ENCODE measurements at places on chromosomes 3 and 15.

GRCh38 chr3:32089476-32089875 is 16.9 kb upstream of the GPD1L start:
- peaks cover 9% of the 10 kb centered on the region for H3K4me1 ChIP-seq
- DNase-seq: no peak
- peaks cover 8% of the 10 kb centered on the region for H3K27me3 ChIP-seq
- H3K36me3 ChIP-seq: no peaks in the 10 kb centered on the region
- H3K4me3 ChIP-seq: no peak overlapping the region

GRCh38 chr3:2937592-2937991 is 172.6 kb downstream of the IL5RA start:
- peaks cover 30% of the 10 kb centered on the region for H3K27me3 ChIP-seq
- peaks cover 2% of the 10 kb centered on the region for H3K36me3 ChIP-seq
- H3K27ac ChIP-seq: no peak overlapping the region
- no peak for DNase-seq
- no peak overlapping the region for H3K4me3 ChIP-seq
- H3K4me1 ChIP-seq: no peaks in the 10 kb centered on the region

DNA sequence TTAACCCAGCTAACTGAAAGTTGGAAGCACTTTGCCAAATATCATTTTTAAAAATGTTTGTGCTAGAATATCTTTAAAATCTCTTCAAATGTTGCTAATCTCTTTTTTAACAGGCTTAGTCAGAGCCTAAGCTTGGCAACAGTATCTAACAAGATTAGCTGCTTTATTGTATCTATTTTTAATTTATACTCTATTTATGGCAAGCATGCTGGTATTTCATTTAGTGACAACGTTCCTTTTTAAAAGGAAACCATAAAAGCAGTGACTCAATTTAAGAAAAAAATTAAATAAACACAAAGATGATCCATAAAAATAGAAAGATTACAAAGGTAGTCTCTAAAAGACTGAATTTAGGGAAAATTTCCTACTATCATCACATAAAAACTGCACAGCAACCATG is 40.5 kb downstream of the SLC12A6 start:
- peaks cover 23% of the 10 kb centered on the region for H3K4me1 ChIP-seq
- no peak for DNase-seq
- H3K27me3 ChIP-seq: no peaks in the 10 kb centered on the region
- H3K27ac ChIP-seq: peak overlapping the region; percentile 49
- H3K36me3 ChIP-seq: peaks cover 8% of the 10 kb centered on the region

- peaks cover 2% of the 10 kb centered on the region for H3K4me1 ChIP-seq
- H3K4me3 ChIP-seq: no peak overlapping the region
- H3K36me3 ChIP-seq: peaks cover 7% of the 10 kb centered on the region
- H3K27me3 ChIP-seq: peaks cover 59% of the 10 kb centered on the region
- H3K27ac ChIP-seq: no peak overlapping the region
Observed at GRCh38 chr3:147422601-147423536, 13.7 kb downstream of the ZIC1 start.

GRCh38 chr3:64730681-64731080 is 42.9 kb upstream of the ADAMTS9 start:
- DNase-seq: no peak
- H3K27ac ChIP-seq: no peak overlapping the region
- H3K27me3 ChIP-seq: no peaks in the 10 kb centered on the region
- no peak overlapping the region for H3K4me3 ChIP-seq
- no peaks in the 10 kb centered on the region for H3K4me1 ChIP-seq

DNA sequence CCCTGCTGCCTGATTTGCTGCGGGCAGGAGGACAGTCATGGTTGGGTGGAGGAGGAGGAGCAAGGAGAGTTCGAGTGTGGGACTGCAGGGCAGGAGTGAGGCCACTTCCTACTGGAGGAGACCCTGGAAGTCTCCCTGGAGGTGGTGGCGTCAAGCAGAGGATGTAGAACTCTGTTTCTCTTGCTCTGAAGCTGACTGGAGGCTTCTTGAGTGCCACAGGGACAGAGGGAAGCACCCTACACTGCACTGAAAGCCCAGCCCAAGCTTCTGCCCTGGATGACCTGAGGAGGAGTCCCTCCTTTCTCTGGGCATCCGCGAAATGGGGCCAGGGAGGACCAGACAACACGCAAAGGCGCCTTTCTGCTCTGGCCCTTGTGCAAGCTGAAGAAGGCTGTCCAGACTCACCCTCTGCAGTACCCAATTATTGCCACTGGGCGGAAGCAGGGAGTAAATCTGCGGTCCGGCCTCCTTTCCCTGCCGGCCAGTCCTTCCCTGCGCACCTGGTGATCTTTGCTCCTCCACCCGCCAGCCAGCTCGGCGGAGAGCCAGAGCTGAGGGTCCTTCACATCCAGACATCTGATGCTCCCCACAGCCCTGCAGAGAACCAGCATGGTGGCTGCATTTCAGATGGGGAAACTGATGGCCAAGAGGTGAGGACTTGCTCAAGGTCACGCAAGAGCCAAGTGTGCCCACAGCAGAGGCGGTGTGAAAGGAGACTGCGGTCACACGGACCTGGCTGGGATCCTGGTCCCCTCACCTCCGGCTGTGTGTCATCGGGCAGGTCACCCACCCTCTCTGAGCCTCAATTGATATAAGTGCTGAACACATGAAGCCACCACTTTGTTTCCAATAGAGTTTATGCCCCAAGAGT is 207.1 kb downstream of the TBC1D2B start:
- peak; percentile 17 for DNase-seq
- H3K4me3 ChIP-seq: no peak overlapping the region
- H3K27ac ChIP-seq: no peak overlapping the region
- no peaks in the 10 kb centered on the region for H3K4me1 ChIP-seq
- no peaks in the 10 kb centered on the region for H3K36me3 ChIP-seq

DNA sequence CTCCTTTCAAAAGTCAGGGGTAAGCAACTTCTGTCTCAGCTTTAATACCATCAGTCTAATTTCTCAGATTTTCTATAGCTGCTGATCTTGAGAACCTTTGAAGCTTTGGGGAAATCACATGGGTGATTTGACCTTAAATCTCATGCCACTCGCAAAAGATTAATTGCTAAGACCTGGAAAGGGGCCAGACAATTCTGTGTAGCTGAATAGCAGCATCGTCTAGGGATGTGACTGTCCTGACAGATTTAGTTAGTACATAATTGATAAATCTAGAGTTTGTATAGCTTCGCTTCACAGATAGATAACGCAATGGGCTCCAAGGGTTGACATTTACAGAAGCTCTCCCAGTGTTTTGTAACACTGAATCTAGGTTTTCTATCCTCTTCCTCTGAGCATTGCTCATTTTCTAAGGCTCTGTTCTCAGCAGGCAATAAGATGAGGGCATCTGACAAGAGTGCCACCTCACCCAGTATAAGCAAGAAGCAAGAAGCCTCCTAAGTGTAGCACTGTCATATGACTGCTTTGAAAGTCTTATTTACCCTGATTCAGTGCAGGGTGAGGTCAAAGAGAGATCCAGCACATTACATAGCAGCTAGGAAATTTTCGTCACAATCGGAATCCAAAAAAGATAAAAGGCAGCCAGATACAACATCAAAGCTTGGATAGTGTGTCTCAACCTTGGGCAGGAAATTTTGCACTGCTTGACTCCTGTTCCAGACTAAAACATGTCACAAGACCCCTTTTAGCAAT is 47.7 kb upstream of the DUT start:
- DNase-seq: no peak
- H3K27me3 ChIP-seq: peaks cover 31% of the 10 kb centered on the region
- H3K27ac ChIP-seq: no peak overlapping the region
- H3K36me3 ChIP-seq: no peaks in the 10 kb centered on the region

GRCh38 chr15:55588815-55589115 is 620 bp upstream of the PYGO1 start:
- DNase-seq: no peak
- H3K4me1 ChIP-seq: no peaks in the 10 kb centered on the region
- H3K4me3 ChIP-seq: peak overlapping the region; percentile 80
- H3K36me3 ChIP-seq: peaks cover under 1% of the 10 kb centered on the region
- H3K27ac ChIP-seq: no peak overlapping the region
